ENCODE measurements at places on chromosomes 1 and 21. TPM values are rescaled to one million over a fixed set of nuclear protein-coding genes. Genes with fewer than 3 reads are reported as not detected.

- no peak overlapping the region for H3K4me3 ChIP-seq
- no peaks in the 10 kb centered on the region for H3K27me3 ChIP-seq
- H3K36me3 ChIP-seq, result peaks cover 4% of the 10 kb centered on the region
- H3K27ac ChIP-seq, result peak overlapping the region; percentile 45
Observed at GRCh38 chr1:27884006-27884954, 11.9 kb downstream of the THEMIS2 start.

GRCh38 chr1:61043010-61043820 lies 39.1 kb upstream of the NFIA start:
- H3K4me1 ChIP-seq, result peaks cover 7% of the 10 kb centered on the region
- H3K36me3 ChIP-seq, result no peaks in the 10 kb centered on the region
- DNase-seq, result peak; percentile 68
- peak overlapping the region; percentile 90 for H3K4me3 ChIP-seq

The IL19 gene
- total RNA-seq, result not detected

DNA sequence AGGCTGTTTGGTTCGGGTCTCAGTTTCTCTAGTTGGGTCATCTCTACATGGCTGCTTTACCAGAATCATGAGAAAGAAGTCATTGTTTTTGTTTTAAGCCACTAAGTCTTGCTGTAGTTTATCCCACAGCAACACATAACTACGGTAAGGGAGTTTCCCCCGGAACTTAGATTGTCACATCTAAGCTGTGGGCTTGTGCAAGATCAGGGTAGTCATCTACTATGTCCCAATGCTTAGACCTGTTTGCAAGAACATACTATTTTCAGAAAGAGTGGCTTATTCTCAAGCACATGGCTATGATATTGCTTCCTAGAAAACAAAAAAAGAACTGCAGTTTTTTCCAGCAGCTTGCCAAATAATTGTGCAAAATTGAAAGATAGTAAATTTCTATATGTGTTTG lies 18.0 kb upstream of the OLIG2 start:
- DNase-seq, result no peak
- no peak overlapping the region for H3K4me3 ChIP-seq
- no peaks in the 10 kb centered on the region for H3K36me3 ChIP-seq

DNA sequence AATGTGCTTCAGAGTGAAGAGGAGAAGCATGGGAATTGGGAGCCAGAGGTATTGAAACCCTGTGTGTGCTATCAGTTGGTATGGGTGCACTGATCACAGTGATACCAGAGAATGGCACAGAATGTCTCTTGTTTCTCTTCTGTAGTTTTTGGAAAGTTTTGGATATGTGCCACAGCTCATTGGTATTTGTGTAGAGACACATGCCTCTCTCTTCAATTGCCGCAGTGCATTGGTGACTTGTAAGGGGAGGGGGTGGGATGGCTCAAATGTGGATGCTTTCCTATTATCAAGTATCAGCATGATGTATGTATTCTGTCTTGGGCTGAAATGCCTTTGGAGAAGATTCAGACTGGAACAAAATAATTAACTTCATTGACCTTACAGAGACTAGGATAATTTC lies 101.0 kb downstream of the HMCN1 start:
- H3K4me3 ChIP-seq, result no peak overlapping the region
- H3K27ac ChIP-seq, result no peak overlapping the region
- no peak for DNase-seq
- no peaks in the 10 kb centered on the region for H3K27me3 ChIP-seq
- H3K36me3 ChIP-seq, result no peaks in the 10 kb centered on the region
- H3K4me1 ChIP-seq, result peaks cover 3% of the 10 kb centered on the region

The RAD54L gene
- total RNA-seq, result 4.1 TPM

DNA sequence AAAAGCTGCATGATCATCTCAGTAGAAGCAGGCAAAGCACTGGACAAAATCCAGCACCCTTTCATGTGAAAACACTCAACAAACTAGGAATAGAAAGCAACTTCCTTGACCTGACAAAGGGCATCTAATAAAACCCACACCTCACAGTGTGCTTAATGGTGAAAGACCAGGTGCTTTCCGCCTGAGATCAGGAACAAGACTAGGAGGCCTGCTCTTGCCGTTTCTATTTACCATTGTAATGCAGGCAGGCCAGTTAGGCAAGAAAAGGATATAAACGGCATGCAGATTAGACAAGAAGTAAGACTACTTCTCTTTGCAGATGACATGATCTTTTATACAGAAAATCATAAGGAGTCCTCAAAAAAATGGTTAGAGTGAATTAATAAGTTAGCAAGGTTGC lies 37.2 kb downstream of the SLC37A1 start:
- no peak overlapping the region for H3K4me3 ChIP-seq
- H3K4me1 ChIP-seq, result no peaks in the 10 kb centered on the region
- no peak for DNase-seq
- peaks cover 12% of the 10 kb centered on the region for H3K36me3 ChIP-seq
- no peaks in the 10 kb centered on the region for H3K27me3 ChIP-seq
- no peak overlapping the region for H3K27ac ChIP-seq

GRCh38 chr1:187943606-187944403 lies 1115.1 kb downstream of the PLA2G4A start:
- no peaks in the 10 kb centered on the region for H3K4me1 ChIP-seq
- H3K4me3 ChIP-seq, result no peak overlapping the region
- no peaks in the 10 kb centered on the region for H3K27me3 ChIP-seq
- no peaks in the 10 kb centered on the region for H3K36me3 ChIP-seq

- DNase-seq, result no peak
- peaks cover 39% of the 10 kb centered on the region for H3K4me1 ChIP-seq
- no peak overlapping the region for H3K4me3 ChIP-seq
- no peaks in the 10 kb centered on the region for H3K36me3 ChIP-seq
Observed at GRCh38 chr1:184878002-184878401, 96.3 kb downstream of the NIBAN1 start.

The GNG12 gene
- total RNA-seq, result 116 TPM

The TTC39A gene
- total RNA-seq, result 4.0 TPM

- peaks cover 2% of the 10 kb centered on the region for H3K36me3 ChIP-seq
- H3K27ac ChIP-seq, result no peak overlapping the region
- H3K4me3 ChIP-seq, result no peak overlapping the region
- no peaks in the 10 kb centered on the region for H3K27me3 ChIP-seq
- H3K4me1 ChIP-seq, result no peaks in the 10 kb centered on the region
- DNase-seq, result no peak
Observed at GRCh38 chr1:198265073-198265661, 108.4 kb downstream of the NEK7 start.

GRCh38 chr1:179599623-179600249 lies 8.1 kb downstream of the TDRD5 start:
- H3K4me3 ChIP-seq, result no peak overlapping the region
- no peaks in the 10 kb centered on the region for H3K27me3 ChIP-seq
- no peak overlapping the region for H3K27ac ChIP-seq

The RXRG gene
- not detected for total RNA-seq

DNA sequence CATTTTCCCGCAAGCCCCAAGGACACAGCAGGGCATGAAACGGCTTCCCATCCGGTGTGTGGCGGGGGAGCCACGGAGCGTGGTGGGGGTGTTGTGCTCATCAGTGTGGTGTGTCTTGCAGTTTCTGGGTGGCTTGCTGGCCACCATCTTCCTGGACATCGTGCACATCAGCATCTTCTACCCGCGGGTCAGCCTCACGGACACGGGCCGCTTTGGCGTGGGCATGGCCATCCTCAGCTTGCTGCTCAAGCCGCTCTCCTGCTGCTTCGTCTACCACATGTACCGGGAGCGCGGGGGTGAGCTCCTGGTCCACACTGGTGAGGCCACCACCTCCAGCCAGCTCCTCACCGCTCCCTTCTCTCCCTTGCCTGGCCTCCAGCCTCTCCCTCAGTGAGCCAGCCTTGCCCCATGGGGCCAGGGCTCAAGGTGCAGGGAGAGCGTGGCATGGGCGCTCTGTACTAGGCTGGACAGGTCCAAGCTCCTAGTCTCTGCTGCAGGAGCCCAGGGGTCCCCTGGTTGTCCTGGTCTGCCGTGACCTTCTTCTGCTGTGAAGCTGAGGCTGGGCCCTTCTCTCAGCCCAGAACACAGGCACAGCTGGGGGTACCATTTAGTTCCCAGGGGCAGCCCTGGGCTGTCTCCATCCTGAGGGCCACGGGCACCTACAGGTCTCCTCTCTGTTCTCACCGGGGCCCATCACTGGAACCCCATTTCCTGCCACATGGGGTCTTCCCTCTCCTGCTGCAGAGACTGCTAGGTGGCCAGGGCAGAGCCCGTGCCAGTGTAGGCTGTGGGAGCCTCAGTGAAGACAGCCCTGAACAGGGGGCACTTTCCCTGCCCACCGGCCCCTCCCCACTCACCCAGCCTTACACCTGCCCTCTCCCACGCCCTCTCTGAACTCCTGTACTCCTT lies 12.6 kb downstream of the AGTRAP start:
- H3K27me3 ChIP-seq, result no peaks in the 10 kb centered on the region
- no peak for DNase-seq
- H3K36me3 ChIP-seq, result peaks cover 11% of the 10 kb centered on the region
- H3K27ac ChIP-seq, result no peak overlapping the region
- no peaks in the 10 kb centered on the region for H3K4me1 ChIP-seq

The GJA8 gene
- total RNA-seq, result not detected

The KCNK2 gene
- 0.28 TPM for total RNA-seq

DNA sequence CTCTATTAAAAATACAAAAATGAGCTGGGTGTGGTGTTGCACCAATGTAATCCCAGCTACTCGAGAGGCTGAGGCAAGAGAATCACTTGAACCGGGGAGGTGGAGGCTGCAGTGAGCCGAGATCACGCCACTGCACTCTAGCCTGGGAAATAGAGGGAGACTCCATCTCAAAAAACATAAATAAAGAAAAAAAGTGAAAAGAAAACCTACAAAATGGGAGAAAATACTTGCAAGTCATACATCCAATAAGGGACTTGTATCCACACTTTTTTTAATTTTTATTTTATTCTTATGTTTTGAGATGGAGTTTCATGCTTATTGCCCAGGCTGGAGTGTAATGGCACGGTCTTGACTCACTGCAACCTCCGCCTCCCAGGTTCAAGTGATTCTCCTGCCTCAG lies 29.5 kb upstream of the SH3D21 start:
- no peak overlapping the region for H3K27ac ChIP-seq
- H3K4me1 ChIP-seq, result peaks cover 10% of the 10 kb centered on the region
- no peaks in the 10 kb centered on the region for H3K27me3 ChIP-seq
- H3K36me3 ChIP-seq, result peaks cover 4% of the 10 kb centered on the region
- DNase-seq, result no peak

The CLCA1 gene
- total RNA-seq, result not detected

DNA sequence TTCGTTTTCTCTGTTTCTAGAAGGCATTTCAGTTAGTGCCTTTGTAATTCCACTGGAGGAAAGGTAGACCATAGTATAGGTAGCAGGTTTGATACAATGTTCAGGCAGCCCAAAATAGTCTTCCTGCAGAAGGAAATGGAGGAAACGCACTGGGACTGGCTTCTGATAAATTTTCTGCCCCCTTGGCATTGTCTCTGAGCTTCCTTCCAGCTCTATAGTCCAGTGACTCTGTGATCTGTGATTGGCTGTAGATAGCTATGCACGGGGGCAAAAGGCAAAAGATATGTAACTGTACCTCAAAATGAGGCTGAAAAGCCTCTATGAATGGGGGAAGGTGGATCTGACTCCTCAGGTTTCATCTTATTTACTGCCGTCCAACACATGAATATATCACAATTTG lies 5.8 kb upstream of the MAGOH start:
- no peak overlapping the region for H3K27ac ChIP-seq
- no peaks in the 10 kb centered on the region for H3K27me3 ChIP-seq
- no peak for DNase-seq
- H3K4me3 ChIP-seq, result no peak overlapping the region

GRCh38 chr1:81710857-81711256 lies 89.9 kb upstream of the ADGRL2 start:
- no peaks in the 10 kb centered on the region for H3K4me1 ChIP-seq
- no peak for DNase-seq
- H3K36me3 ChIP-seq, result no peaks in the 10 kb centered on the region
- no peak overlapping the region for H3K4me3 ChIP-seq
- no peaks in the 10 kb centered on the region for H3K27me3 ChIP-seq

- no peak overlapping the region for H3K27ac ChIP-seq
- no peak for DNase-seq
- H3K4me3 ChIP-seq, result no peak overlapping the region
- no peaks in the 10 kb centered on the region for H3K36me3 ChIP-seq
- no peaks in the 10 kb centered on the region for H3K27me3 ChIP-seq
Observed at GRCh38 chr1:29832936-29833335, 596.6 kb downstream of the PTPRU start.

The FCRLB gene
- 0.68 TPM for total RNA-seq

- H3K4me3 ChIP-seq, result no peak overlapping the region
- H3K27me3 ChIP-seq, result no peaks in the 10 kb centered on the region
- no peaks in the 10 kb centered on the region for H3K36me3 ChIP-seq
- no peak for DNase-seq
- no peaks in the 10 kb centered on the region for H3K4me1 ChIP-seq
Observed at GRCh38 chr1:219206350-219206749, 32.7 kb downstream of the LYPLAL1 start.

The FABP3 gene
- 28.6 TPM for total RNA-seq

DNA sequence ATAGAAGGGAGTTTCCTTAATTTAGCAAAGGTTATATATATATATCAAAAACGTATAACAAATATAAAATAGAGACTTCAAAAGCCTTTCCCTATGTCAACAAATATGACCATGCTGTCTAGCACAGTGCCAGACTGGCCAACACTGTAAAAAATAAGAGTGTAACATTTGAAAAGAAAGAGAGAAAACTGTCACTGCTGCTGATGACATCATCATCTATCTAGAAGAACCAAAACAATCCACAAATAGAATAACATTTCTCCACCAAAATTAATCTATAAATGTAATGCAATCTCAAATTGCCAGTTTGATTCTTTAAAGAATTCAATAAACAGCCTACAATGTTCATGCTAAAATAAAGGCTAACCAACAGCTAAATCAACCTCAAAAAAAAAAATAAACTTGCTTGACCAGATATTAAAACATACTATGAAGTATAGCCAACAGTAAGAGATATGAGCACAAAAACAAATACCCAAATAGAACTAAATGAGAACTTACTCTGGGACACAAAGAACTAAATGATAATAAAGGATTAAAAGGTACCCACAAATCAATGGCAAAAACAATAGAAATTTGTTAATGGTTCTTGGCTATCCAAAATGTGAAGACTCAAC lies 50.2 kb downstream of the ENAH start:
- H3K4me1 ChIP-seq, result peaks cover 45% of the 10 kb centered on the region
- no peaks in the 10 kb centered on the region for H3K27me3 ChIP-seq
- H3K4me3 ChIP-seq, result no peak overlapping the region
- no peaks in the 10 kb centered on the region for H3K36me3 ChIP-seq

The CHODL gene
- 1.5 TPM for total RNA-seq

GRCh38 chr21:45632160-45632559 lies 11.4 kb upstream of the PCBP3 start:
- H3K4me1 ChIP-seq, result peaks cover 9% of the 10 kb centered on the region
- H3K4me3 ChIP-seq, result no peak overlapping the region
- no peaks in the 10 kb centered on the region for H3K27me3 ChIP-seq
- H3K36me3 ChIP-seq, result no peaks in the 10 kb centered on the region
- no peak overlapping the region for H3K27ac ChIP-seq

Measured in thoracic aorta (tissue), 2 donors.